ENCODE measurements at places on chromosomes 6 and 20.

DNA sequence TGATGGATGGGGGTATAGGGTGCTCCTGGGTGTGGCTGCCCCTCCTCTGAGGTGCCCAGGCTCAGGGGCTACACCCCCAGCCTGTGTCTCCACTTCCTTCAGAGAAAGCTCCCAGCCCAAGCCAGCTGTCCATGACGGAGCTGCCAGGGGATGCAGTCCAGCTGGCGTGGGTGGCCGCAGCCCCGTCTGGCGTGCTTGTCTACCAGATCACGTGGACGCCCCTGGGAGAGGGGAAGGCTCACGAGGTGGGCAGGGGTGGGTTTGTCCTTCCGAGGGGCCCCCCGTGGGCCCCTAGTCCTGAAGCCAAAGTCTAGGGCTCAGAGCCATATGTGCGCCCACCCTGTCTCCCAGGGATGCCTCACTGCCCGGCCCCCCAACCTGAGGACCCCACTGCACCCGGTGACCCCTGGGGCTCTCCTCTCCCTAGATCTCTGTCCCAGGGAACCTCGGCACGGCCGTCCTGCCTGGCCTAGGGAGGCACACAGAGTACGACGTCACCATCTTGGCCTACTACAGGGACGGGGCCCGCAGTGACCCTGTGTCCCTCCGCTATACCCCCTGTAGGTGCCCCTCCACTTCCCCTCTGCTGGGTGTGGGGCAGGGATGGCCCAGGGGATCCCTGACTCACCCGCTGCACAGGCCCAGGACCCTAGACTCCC is 19.8 kb downstream of the COL20A1 start:
- no peak for DNase-seq

- no peak for DNase-seq
Observed at GRCh38 chr6:138382498-138383265, 5.0 kb downstream of the SMIM28 start.

GRCh38 chr6:12909833-12910232 is 193.3 kb downstream of the PHACTR1 start:
- DNase-seq: no peak

DNA sequence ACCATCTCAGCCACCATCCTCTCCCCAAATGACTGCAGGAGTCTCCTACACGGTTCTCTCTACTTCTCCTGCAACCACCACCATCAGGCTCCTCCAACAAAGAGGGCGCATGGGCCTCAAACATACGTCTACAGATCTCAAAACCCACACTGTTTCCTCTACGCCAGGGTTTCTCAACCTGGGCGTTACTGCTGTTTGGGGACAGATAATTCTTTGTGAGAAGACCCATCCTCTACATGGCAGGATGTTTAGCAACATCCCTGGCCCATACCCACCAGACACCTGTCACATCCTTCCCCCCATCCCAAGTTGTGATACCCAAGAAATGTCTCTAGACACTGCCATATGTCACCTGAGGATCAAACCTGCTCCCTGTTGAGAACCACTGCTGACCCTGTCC is 45.0 kb downstream of the ELMO2 start:
- no peak for DNase-seq

DNA sequence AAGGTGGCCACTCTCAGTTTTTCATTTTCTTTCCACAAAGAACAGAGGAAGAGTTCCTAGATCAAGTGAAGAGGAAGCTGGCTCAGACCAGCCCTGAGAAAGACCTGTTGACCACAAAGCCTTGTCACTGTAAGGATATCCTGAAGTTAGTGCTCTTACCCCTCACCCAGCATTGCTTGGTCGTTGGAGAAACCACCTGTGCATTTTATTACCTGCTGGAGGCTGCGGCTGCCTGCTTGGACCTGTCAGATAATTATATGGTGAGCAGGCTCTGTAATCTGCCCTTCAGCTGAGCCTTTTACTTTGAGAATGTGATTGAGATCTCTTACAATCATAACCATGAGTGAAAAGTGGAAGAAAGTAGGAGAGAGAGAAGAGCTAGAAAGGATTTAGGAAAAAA is 21.9 kb downstream of the TREML1 start:
- no peak for DNase-seq

DNA sequence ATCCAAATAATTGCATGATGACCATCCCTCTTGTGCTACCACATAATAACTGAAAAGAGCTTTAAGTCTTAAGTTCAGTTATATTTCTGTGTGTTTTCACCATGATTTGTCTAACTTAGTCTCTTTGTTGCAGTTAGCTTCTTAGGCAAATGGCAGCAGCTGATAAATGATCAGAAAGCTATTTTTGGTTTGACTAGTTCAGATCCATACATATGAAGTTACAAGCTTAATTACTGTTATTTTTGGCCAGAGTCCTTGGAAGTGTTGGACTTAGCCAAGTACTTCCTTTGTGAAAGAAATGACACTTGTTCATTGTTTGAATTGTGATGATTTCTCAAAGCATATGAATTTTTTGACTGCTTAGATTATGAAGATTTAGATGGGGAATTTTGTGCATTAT is 54.2 kb downstream of the HIVEP1 start:
- DNase-seq: no peak

DNA sequence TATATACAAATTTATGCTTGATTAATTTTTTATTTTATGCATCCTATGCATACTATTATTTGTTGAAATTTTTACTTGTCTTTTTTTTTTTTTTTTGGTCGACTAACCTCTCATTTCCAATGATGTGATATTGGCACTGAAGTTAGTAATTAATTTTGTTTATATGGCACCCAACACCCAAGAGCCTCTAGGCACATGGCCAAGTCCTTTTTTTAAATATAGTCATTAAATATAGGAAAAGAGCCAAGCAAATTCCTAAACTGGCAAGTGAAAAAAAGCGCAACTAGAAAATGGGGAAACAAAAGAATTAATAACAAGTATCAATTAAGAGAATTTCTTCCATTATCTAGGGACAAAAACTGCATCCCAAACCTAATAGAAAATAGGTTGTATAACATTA is 85.5 kb upstream of the HS3ST5 start:
- no peak for DNase-seq

- no peak for DNase-seq
Observed at GRCh38 chr6:42162384-42162783, 10.8 kb upstream of the GUCA1A start.

DNA sequence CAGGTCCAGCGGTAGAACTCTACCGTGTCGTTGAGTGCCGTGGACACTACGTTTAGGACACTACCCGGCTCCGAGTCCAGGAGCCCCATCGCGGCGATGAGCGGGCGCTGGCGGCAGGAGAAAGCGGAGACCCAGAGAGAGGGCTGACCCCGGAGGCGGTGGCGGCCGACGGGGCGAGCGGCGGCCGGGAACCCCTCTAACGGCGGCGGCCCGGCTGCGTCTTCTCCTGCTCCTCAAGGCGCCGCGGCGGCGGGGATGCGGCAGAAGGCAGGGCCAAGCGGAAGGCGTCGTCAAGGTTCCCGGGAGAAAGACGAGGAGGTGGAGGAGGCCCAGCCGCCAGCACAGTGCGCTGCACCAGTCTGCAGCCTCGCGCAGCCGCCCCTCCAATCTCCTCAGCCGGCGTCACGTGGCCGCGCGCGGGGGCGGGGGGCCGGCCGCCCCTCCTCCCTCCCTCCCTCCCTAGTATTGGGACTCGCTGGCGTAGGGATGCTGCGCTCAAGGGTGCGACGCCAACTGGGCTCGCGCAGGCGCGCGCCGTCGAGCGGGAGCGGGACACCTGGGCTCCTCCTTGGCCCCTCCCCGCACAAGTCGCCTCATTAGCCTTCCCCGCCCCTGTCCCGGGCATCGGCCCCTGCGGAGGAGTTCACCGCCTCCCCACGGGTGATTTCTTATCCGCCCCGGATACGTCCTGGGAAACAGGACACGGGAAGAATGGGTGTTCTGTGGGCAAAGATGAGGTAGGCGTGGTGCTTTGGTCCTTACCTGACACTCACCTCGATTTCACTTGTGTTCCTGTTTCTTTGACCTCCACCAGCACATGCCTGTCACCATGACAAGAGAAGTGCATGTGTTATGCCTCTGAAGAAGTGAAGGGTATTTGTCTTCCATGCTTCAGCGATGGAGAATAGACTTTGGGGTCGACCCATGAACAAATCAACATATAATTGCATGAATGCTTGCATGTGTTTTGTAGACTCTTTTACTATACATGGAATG is at the start of gene ELOVL4:
TSS of gene ELOVL4 (minus strand) at position 363 of the 996 bp plus-strand sequence. CDS start at position 89, 274 bp downstream.
- no peak for DNase-seq

DNA sequence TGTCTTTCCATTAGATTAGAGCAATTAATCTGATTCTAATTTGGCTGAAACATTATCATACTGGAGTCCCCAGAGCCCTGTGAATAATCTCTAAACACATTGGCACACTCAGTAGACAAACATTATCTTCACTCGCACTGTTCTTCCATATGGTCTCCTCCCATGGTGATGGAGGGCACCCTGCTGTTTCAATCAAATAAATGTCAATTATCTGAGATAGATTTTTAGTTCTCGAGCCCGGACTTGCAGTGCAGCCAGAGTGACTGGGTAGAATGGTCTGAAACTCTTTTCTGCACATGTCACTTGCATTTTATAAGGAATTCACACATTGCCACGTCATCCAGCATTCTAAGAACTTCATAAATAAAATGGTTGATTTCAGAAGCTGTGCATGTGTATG is 90.6 kb upstream of the MAP3K7 start:
- DNase-seq: no peak

DNA sequence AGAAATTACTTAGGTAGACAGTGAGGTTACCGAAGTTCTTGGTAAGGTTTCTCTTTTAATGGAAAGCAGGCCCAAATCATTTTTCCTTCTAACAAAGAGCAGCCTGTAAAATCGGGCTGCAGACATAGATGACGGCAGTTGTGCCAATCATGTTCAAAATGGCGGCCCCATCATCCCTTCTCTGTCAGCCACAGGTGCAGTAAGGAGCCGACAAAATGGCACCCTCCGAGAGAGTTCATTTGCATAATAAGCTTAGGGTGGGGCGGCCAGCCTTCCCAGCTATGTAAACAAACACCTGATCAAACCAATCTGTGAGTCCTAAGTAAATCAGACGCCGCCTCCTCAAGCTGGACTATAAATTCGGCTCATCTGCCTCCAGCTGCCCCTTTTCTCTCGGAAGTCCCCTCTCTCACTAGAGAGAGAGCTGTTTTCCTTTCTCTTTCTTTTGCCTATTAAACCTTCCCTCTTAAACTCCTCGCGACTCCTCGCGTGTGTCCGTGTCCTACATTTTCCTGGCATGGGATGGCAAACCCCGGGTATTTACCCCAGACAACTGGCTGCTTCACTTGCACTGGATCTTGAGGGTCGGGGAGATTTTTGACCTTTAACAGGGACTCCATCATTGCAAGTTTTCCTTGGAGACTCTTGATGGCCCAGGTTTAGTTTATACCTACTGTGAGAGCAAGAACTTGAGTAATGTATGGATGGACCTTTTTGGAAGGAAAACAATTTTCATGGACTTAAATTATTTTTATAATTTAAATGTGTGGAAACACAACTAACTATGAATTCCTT is 8.9 kb upstream of the DDR1 start:
- no peak for DNase-seq

- no peak for DNase-seq
Observed at GRCh38 chr6:157089851-157090250, 233.5 kb downstream of the TMEM242 start.

DNA sequence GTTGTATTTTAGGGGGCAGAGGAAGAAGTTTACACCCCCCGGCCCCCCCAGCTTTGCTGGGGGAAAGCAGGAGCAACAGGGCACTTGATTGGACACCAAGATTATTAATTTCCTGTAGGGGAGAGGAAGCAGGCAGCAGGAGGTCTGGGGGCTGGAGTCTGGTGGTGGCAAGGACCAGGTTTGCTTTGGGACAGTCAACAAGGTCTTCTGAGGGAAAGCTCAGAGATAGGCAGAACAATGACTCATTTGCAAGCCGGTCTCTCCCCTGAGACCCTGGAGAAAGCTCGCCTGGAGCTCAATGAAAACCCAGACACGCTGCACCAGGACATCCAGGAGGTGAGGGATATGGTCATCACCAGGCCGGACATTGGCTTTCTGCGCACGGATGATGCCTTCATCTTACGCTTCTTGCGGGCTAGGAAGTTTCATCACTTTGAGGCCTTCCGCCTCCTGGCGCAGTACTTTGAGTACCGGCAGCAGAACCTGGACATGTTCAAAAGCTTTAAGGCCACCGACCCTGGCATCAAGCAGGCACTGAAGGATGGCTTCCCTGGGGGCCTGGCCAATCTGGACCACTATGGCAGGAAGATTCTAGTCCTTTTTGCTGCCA is 1.6 kb downstream of the CLVS2 start:
- no peak for DNase-seq

DNA sequence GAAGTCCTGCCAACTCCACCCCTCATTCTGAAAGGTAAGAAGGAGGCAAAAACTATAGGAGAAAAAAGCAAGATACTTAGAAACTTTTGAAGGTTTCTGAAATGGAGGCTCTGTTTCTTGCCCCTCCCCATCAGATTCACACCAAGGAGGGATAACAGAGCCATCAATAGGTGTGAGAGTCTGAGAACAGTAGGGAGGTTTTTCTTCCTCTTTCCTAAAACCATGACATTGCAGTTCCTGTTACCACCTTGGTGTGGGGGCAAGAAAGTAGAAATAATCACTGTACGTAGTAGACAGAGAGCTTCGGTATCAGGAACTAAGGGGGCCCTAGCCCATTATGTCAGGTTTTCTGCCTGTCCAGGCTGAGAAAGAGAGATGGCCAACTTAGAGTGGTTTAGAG is 333.3 kb upstream of the SYNCRIP start:
- no peak for DNase-seq

DNA sequence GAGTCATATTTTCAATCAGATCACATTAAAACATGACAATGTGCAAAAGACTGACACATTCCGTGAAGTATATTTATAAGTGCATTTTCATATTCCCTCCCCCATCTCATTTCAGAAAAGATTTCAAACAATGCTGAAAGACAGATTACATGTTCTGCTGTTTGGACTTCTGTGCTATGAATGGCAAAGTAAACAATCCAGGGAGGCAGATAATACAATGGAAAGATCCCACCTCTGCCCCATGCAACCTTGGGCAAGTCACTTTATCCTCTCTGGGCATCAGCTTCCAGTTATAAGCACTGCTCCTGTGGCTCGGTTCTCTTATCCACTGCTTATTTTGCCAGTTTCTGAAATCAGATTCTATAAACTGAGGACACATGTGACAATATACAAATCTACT is 110.2 kb downstream of the RCAN2 start:
- DNase-seq: no peak

- DNase-seq: peak; percentile 41
Observed at GRCh38 chr6:136508725-136509392, 41.4 kb downstream of the MAP7 start.

DNA sequence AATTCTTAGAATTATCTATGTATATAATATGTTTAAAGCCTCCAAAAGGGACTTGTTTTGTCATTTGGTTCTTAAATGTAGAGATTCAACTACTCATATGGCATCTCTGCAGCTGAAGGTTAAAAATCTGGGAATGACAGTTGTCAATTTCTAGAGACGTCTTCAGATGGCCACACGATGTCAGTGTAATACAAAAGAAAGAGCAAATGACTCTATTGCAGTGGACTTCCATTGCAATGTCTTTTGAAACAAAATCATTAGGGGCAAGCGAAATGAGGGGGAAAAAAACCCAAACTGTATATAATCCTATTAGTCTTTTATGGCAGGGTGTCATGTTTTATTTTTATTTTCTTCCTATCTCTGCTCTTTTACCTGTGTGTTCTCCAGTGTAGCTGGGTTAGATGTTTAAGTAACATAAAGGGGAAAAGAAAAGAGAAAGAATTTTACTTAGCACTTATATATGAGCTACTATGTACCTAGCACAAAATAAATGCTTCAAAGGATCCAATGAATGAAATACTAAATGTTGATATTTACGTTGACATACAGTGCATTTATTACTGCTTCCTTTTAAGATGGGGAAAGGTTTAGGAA is 26.2 kb downstream of the CCN2 start:
- DNase-seq: peak; percentile 20

- DNase-seq: no peak
Observed at GRCh38 chr6:141729146-141729545, 403.6 kb upstream of the GJE1 start.

- no peak for DNase-seq
Observed at GRCh38 chr6:162538643-162539064, 188.9 kb downstream of the PRKN start.
